ENCODE measurements at places on chromosomes 5 and 9.

- DNase-seq = no peak
Observed at GRCh38 chr5:160463740-160464465, 42.2 kb downstream of the PTTG1 start.

DNA sequence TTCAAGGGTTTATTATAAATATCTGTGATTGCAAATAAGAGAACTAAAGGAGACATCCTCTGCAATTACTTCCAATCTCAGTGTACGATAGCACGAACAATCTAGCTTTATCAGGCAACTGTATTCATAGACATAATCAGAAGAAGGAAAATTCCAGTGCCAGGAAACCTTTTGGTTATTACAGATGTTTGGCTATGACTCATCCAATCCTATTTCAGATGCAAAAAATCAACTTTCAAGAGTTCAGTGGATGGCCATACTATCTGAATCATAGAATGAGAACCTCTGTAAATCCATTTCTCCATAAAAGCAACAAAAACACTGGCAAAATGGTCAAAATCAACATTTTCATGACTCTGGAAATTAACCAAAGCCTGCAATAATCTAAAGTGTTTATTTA is 37.9 kb downstream of the GAS1 start:
- DNase-seq = no peak

DNA sequence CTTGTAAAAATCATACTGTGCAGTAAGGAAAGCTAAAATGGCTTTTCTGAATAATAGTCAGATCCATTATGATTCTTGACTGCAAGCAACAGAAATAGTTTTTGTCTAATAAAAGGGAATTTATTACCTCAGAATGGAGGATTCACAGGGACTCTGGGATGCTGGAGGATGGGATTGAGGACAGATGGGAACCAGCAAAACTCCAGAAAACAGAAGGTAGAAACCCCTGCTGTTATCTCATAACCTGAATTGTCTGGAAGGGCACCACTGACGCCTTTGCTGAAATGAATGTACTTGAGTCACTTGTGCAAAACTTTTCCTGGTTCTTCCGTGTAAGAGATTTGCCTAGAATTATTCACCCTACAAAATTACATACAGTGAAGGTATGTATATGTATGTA is 58.6 kb upstream of the DMAC1 start:
- DNase-seq = no peak

DNA sequence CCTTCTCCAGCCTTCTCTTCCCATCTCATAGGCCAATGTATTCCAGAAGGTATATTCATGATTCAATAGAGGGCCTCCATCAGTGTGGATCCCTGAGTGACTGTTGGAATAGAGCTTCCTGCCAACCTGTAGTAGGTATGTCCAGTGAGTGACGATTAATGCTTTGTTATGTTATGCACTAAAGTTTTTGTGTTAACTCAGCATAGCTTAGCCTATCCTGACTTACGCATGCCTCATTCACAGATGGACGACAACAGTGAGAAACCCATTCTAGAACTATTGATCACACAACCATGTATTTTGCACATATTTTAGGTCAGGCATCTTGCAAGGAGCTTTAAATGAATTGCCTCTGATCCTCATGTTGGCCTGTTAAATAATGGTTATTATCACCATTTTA is 225.5 kb upstream of the TRIM32 start:
- DNase-seq = no peak

GRCh38 chr5:64929833-64930232 is 161.1 kb downstream of the CWC27 start:
- DNase-seq = no peak

DNA sequence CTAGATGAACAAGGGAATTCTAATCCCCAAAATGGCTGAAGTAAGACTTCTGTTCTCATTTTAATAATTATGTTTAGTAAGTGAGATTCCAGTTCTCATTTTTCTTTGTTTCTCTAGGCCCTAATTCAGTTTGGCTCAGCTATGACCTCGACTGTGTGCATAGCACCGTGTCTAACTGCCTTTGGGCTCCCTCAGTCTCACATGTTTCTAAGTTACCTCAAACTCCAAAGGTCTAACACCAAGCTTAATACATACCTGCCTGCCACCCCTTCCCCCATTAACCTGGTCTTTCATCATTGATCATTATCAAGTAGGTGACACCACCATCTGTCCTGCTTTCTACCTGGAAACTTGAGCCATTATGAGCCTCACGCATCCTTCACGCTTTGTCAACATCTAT is 273.2 kb downstream of the SAXO1 start:
- DNase-seq = no peak

DNA sequence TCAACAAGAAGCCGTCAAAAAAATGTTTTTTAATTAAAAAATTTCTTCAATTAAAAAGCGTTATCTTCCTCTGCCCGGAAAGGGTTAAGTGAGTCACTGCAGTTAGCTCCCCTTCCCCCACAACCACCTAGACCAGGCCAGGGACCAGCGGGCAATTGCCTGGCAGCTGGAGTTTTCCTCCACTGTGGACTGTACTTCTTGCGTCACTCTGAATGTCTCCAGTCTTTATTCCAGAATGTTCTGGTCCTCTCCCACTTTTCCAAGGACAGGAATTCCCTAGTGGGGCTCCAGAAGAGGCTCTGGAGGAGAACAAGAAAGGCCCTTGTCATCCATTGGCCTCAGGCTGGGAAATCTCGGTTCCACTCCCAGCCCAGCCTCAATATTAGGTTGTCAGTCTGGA is 114.0 kb downstream of the C9orf50 start:
- DNase-seq = no peak

DNA sequence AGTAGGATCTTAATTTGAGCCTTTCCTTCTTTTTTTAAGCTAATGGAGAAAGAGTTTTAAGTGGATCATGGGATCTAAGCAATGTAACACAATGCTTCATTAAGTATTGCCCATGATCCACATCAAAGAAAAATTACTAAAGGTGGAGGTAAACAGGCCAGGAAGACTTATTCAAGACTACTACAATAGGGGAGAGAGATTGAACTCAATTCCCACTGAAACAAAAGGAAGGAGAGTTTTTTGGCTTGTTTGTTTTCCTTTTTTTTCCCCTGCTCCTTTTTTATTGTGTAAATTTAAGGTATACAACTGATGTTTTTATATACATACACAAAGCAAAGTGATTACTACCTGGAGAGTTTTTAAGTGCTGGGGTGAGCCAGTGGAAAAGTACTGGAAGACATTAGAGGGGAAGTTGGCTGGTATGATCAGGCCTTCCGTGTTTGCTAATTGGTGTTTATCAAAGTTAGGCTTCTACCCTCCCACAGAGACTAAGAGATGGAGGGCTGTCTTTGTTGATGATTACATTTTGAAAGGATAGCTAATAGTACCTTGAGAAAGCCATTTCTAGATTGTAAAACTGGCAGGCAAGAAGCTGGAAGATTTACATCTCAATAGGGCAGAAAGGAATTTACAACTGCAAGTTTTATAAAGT is 262.7 kb downstream of the CHSY3 start:
- DNase-seq = no peak

GRCh38 chr5:80116465-80116864 is 81.3 kb downstream of the THBS4 start:
- DNase-seq = no peak

- DNase-seq = no peak
Observed at GRCh38 chr9:20508242-20508641, 114.1 kb downstream of the MLLT3 start.

DNA sequence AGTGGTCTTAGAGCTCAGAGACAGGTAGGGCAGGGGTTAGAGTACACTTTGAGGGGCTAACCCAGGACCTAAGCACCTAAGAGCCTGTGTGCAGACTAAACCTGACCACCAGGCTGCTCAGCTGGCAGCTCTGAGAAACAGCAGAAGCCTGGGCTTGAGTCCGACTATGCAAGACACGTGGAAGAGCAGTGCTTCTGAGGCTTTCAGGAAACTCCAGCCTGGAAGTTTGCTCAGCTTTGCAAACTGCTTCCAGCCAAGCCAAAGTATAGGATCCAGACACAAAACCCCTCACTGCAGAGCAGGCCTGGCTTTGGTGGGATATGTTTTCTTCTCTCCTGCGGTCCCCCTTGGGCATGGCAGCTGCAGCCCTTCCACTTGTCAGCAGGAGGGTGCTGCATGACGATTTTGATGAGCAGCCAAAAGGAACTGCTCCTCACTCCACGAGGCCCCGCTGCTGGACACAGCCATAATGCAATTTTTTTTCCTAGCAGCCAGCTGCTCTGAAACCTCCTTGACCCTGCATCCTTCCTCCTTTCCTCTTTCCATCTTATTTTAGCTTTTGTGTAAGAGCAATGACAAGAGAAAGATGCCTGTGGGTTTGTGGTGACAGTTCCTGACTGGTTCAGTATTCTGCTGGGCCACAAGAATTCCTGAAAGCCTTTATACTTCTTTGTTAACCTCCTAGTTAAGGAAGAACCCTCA is 123.1 kb downstream of the LIFR start:
- DNase-seq = no peak

GRCh38 chr9:4339836-4340560 is 40.1 kb upstream of the GLIS3 start:
- no peak for DNase-seq

- DNase-seq = no peak
Observed at GRCh38 chr9:120776788-120777187, 16.4 kb downstream of the FBXW2 start.

DNA sequence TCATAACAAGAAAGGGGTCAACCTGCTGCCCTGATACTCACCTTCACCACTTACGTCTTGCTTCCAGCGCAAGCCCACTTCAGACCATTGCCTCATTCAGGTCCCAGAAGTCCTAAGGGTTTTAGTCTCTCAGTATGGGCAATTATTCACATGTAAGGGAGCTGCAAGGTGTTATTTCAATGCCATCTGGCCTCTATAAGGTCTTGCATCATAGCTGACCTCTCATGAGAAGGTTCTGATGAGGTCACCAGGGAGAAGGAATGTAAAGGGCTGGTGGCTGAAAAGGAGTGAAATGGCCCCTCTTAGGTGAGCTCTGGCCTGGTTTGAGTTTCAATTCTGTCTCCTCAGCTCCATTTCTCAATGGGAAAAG is 1.5 kb upstream of the MARCHF3 start:
- DNase-seq = no peak

GRCh38 chr5:92580814-92581213 is 1000.2 kb downstream of the NR2F1-AS1 start:
- DNase-seq = no peak

- no peak for DNase-seq
Observed at GRCh38 chr9:107455425-107456135, 34.0 kb downstream of the KLF4 start.

GRCh38 chr5:176172246-176172645 is 66.0 kb upstream of the SIMC1 start:
- DNase-seq = no peak

DNA sequence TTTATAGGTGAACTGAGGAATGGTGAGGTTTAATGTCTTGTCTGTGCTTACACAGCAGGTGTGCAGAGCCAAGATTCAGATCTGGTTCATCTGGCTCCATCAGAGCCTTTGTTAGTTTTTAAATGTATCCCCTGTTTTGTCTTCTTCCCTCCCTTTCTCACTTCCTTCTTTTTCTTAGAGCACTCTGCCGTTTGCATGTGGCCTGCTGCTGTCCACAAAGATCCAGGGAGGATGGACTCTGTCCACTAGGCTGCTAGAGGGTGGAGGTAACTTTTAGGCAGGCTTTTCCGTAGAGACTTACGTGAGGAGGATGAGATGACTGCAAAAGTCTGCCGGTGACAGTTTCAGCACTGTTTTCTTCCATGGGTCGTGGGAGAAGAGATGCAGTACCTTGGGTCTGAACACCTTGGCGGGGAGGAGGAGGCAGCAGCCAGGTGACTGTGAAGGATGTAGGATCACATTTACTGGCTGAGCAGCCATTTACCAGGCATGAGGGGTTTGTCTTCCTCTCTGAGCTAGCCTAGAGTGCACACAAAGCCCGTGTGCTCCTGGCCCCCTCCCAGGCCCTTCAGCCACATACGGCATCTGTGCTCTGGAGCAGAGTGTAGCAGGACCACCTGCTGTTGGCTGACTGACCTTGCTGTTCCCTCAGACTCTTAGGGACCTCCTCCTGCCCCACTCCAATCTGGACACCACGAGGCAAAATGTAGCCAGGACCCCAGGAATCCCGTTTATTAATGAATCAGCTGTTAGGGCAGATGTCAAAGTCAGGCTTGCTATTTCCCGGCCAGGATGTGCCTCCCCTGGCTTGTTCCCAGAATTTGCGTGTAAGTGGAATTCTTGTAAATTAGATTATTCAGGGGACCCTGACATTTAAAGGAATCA is 1.8 kb downstream of the NTMT1 start:
- no peak for DNase-seq

GRCh38 chr5:313806-314376 is 7.6 kb upstream of the AHRR start:
- no peak for DNase-seq

DNA sequence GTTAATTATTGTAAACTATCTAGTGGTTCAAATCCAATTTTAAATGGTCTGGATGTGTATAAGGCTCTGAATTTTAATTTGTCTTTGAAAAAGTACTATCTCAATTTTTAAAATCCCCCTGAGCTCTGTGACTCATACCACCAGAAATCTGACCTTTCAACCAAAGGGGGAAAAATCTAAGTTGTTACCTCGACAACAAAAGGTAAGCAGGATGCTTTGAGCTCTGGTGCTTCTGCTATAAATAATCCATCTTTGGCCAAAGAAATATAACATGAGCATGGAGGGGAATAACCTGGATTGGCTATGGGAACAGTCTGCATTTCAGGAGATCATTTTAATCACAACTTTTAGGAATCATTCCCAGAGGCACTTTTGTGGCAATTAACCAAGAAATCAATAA is 76.3 kb upstream of the PCSK1 start:
- DNase-seq = no peak

DNA sequence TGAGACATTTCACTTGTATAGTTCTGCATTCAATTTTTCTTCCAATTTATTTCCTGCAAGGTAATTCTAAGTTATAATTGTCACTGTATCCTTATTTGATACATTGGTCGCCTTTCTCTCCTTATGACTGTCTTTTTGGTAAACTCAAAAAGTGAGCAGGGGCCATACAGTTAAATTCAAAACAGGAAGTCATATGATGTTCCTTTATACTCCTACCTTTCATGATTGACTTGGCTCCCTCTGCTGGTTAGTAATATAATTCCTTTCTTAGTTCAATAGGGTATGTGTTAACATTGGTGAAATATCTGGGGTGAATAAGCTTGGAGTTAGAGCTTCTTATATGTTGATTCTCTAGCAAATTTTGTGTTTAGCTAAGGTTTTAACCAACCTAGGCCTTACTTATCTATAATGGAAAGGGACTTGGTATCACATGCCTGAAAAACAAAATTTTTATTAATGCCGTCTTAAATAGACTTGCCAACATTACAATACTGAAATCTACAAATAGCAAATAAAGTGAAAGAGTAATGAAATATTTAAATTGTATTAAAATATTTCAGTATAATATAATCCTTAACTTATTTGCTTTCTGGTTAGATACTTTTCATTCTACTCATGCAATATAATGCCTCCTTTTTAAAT is 6.0 kb upstream of the NIPBL start:
- no peak for DNase-seq

DNA sequence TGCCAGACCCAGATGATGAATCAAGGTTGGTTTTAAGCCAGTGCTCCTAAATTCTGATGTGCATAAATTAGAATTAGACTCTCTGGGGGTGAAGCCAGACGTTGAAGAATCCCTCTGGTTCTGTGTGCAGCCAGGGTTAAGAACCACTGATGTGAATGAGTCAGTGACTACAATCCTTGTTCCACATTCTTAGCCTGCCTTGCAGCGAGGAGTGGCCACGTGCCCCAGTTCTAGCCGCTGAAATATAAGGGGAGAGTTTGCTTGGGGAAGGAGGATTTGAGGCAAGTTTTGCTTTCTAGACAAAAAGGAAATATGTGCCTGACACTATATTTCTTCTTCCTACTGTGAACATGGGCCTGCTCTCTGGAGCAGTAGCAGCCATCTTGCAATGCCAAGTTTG is 34.2 kb upstream of the MSH3 start:
- DNase-seq = no peak

GRCh38 chr5:178509491-178510057 is 80.6 kb downstream of the COL23A1 start:
- DNase-seq = no peak

Measured in stimulated activated CD4-positive, alpha-beta T cell treated with anti-CD3 and anti-CD28 coated beads, TNF-alpha, amount 100 ng/mL, for 48 hours (primary cell).